ENCODE measurements at places on chromosomes 11 and 22. TPM values are rescaled to one million over a fixed set of nuclear protein-coding genes. Genes with fewer than 3 reads are reported as not detected.

Gene ANO9
- total RNA-seq, result not detected

Gene MS4A14
- not detected for total RNA-seq

DNA sequence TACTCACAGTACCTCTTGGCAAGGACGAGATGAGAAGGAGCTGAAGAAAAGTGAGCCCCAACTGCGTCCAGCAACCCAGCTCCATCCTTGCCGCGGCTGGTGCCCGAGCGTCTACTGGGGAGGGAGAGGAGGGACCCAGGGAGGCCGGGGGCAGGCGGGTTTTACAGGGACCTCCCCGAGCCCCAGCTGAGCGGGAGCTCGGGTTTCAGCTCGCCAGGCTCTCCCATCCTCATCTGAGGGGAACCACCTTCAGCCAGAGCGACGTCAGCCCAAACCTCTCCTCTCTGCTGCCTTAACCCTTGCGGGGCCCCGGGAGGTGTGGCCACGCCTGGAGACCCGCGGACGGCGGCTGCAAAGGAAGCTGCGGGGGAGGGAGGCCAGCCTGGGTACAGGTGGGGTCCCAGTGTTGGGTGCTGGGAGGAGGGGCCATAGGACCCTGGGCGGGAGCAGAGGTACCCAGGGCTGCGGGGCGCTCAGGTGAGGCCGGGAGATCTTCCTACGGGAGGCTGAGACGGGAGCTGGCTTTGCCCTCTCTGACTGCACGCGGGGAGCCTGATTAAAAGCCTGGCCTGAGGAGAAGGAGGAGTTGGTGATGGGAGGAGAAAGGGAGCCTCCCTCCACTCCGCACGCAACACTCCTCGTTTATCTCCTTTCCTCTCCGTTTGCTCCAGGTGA, at the start of gene PAMR1:
Gene PAMR1 (minus strand): TSS at position 116 of the 675 bp plus-strand sequence. CDS start 31 bp downstream, at position 85.
- DNase-seq, result peak; percentile 65

- no peak for DNase-seq
These were observed 258.5 kb downstream of the LUZP2 start for GRCh38 chr11:24755260-24755839.

- no peak for DNase-seq
These were observed 935.9 kb downstream of the JRKL start for GRCh38 chr11:97325693-97326092.

DNA sequence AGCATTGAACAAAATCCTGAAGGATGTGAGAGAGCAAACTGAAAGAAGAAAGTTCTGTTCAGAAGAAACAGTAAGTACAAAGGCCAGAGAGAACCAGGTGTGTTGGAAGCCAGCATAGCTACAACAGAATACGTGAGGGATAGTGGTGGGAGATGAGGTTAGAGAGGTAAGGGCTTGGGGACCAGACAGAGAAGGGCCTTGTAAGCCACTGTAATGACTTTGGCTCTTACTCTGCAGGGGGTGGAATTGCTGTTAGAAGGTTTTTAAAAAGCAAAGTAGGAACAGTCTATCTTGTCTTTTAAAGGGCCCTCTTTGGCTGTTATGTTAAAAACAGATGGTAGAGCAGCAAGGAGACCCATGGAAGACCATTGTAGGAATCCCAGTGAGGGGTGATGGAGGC, 4.2 kb downstream of the PRRG4 start:
- no peak for DNase-seq
